ENCODE measurements at places on chromosomes 5 and 9. TPM values are rescaled to one million over a fixed set of nuclear protein-coding genes. Genes with fewer than 3 reads are reported as not detected.

GRCh38 chr5:104297076-104297475 is 734.5 kb upstream of the NUDT12 start:
- no peaks in the 10 kb centered on the region for H3K36me3 ChIP-seq
- no peak overlapping the region for H3K4me3 ChIP-seq
- no peak overlapping the region for H3K27ac ChIP-seq
- DNase-seq, result no peak

- no peaks in the 10 kb centered on the region for H3K27me3 ChIP-seq
- no peak overlapping the region for H3K27ac ChIP-seq
- no peak for DNase-seq
- no peak overlapping the region for H3K4me3 ChIP-seq
Measured at GRCh38 chr9:19922476-19923118, 133.8 kb upstream of the SLC24A2 start.

- H3K36me3 ChIP-seq, result no peaks in the 10 kb centered on the region
- H3K4me1 ChIP-seq, result no peaks in the 10 kb centered on the region
- no peak overlapping the region for H3K27ac ChIP-seq
Measured at GRCh38 chr9:14962193-14962882, 52.1 kb upstream of the FREM1 start.

GRCh38 chr5:8295141-8295540 is 426.2 kb downstream of the MTRR start:
- DNase-seq, result no peak
- no peaks in the 10 kb centered on the region for H3K36me3 ChIP-seq
- H3K27ac ChIP-seq, result no peak overlapping the region
- H3K4me3 ChIP-seq, result no peak overlapping the region

Gene RAI14
- total RNA-seq, result 41.4 TPM

Gene ZFP2
- 3.9 TPM for total RNA-seq
